ENCODE measurements at places on chromosomes 12 and 14.

- DNase-seq: no peak
Measured at GRCh38 chr12:4540170-4540569, 1.5 kb downstream of the RAD51AP1 start.

- no peak for DNase-seq
Measured at GRCh38 chr12:10363914-10364814, 25.7 kb downstream of the KLRK1 start.

- DNase-seq: no peak
Measured at GRCh38 chr14:71354801-71355200, 447.5 kb downstream of the PCNX1 start.

- DNase-seq: no peak
Measured at GRCh38 chr12:76922866-76923265, 44.0 kb upstream of the CSRP2 start.

- no peak for DNase-seq
Measured at GRCh38 chr14:64260418-64260817, 33.8 kb downstream of the ESR2 start.

- no peak for DNase-seq
Measured at GRCh38 chr12:94557746-94558295, 92.5 kb downstream of the TMCC3 start.

DNA sequence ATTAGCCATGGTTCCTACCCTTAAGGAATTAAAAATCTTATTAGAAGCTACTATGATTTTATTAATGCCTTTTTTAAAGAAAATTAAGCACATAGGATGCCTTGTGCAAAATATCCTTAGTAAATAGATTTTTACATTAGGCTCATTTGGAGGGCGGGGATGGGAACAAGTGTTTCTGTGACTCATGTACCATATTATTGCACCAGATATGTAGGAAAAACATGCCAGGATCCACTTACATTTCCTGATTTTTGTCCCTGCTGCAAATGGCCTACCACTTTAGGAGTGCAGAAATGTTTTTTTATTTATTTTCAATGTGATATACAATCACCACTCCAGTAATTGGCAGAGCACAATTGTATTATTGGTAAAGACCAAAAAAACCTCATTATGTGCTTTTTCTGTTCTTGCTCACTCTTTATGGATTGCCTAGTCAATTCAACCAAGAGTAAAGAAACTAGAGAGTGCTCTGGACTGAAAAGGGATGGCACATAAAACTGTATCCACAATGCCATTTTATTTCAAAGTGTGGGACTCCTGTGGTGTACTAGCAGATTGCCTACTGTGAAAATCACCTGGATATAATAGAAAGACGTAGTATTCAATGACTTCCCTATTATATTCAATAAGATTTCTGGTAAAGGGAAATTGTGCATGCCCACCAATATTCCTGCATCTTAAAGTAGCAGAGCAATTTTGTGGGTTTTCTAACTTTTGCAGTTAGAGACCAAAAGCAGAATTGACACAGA lies 86.9 kb downstream of the ANO6 start:
- DNase-seq: no peak

- no peak for DNase-seq
Measured at GRCh38 chr14:78399316-78399889, 229.2 kb downstream of the NRXN3 start.

DNA sequence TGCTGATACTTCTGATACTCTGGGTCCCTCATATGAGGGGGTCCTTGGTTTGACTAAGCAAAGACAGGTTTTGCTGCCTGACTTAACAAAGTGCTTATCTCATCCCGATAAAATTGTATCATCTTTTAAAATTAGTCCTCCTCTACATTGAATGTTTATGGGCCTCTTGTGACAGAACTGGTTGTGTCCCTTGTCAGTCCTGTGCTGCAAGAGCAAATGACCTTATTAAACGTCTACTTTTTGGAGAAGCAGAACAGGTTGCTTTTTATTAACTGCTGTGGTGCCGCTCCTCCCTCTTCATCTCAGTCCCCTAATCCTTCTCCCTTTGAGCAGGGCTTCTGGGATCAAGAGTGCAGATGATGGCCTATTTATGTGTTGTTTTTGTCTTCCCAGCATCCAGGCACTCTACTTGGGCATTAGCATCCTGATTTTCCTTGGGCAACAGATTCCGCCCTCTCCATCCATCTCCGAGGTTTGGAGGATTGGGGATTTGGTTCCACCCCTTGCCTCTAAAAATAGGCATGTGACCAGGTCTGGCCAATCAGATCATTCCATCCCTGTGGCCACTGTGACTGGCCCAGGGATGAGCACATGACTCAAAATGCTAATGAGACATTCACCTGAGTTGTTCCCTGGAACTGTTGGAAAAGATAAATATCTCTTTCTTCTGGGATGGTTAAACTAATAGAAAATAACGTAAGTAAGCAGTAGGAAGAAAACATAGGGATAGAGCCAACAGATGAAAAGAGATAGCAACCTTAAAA lies 2.9 kb upstream of the DENR start:
- DNase-seq: peak; percentile 85

DNA sequence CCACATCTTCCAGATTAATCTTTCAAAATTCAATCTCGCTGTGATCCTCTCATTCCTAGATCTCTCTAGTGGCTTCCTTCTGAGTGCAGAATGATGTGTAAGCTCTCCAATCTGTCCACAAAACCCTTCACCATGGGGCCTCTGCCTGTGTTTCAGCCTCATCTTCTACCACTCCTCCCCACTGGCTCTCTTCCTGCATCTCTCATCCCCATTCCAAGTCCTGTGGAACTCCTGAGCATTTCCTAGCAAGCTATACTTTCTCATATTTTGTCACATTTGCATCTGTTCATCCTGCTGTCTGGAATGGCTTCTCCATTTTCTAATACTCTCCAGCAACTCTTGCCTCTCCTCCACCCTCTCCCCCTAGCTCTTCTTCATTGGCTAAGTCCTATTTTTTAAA lies 242.0 kb upstream of the DAAM1 start:
- DNase-seq: no peak

DNA sequence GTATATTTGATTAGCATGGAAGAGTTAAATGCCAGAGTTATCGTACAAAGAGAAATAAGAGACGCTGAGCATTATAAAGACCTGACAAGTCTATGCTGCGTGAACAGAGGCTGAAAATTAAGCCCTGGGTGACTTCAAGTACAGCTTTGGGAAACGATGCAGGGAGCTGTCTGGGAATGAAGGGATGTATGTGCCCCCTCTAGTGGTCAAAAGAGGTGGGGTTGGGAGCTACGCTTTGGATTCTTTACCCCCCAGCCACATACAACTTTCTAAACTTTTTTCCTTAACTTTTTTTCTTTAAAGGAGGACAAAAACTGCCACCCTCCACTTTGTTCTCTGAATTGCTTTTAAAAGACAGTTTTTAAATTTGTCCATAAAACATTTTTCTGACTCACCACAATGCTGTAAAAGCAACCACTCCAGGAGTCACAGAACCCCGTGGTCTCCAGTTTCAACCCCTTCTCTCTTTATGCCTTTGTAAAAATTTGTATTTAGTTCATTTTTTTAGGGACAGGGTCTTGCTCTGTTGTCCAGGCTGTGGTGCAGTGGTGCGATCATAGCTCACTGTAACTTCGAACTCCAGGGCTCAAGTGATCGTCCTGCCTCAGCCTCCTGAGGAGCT lies 59.4 kb downstream of the ZNF664 start:
- peak; percentile 75 for DNase-seq

GRCh38 chr14:32028599-32028998 lies 48.5 kb upstream of the ARHGAP5 start:
- DNase-seq: no peak

DNA sequence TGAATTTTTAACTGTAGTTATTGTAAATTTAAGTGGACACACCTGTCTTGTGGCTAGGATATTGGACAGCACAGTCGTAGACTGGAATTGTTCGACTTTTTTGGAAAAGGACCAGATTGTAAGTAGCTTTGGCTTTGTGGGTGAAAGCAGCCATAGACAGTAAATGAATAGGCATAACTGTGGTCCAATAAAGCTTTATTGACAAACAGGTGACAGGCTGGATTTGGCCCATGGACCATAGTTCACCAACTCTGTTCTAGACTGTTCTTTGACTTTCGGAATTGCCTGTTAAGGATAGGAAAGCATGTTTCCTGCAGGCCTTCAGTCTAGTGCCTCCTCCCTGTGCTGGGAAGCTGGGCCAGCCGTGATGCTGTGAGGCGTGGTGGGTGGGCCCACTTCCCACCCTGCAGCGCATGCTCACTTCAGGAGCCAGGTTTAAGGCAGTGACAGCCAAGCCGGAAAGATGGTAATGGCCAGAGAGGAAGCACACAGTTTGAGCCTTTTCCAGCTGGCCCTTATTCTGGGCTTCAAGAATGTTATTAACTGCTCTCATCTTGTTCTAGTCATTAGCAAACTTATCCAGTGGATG lies 51.8 kb downstream of the PPP2R5C start:
- no peak for DNase-seq

DNA sequence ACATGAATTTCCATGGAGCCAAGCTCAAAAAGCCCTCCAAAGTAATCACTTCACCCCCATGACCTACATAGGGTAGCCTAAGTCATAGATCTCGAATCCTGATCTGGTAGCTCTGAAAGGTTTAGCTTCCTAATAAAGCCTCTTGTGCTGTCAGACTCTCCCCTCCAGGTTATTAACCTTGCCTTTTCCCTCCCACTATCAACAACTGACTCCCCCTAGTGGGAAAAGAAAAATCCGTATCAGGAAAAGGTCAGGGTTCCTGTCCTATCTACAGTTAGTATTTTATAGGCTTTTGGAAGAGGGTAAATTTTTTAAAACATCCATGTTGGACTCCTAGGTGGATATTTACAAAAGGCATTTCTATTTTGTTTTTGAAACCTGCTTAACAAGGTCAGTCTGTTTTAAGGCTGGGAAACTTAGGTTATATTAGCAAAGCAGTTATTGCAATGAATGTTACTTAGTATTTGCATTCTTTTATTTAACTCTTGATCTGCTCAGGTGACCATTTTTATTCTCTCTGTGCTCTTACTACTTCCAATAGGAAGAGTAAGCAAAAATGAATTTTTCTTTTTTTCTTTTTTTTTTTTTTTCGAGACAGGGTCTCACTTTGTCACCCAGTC lies 8.0 kb downstream of the YY1 start:
- DNase-seq: peak; percentile 65

- DNase-seq: no peak
Measured at GRCh38 chr14:90062127-90062794, 467 bp downstream of the KCNK13 start.

- no peak for DNase-seq
Measured at GRCh38 chr14:24251880-24252288, 9.5 kb upstream of the TINF2 start.

- no peak for DNase-seq
Measured at GRCh38 chr14:92997343-92998061, 74.6 kb downstream of the CHGA start.

DNA sequence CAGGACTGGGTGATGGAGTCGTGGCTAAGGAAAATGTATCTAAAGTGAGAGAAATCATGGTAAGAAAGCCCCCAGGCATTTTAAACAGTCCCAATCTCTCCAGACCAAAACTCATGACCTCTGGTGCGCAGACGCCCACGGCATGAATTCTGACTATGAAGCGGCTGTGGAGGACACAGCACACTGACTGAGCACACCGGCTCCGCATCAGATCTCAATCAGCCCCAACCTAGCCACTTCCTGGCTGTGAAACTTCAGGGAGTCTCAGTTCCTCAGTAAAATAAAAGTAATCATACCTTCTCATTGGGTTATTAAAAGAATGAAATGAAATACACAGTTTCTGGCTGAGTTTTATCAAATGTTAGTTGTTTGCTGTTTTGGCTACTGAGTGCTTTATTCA lies 38.7 kb downstream of the SETD3 start:
- no peak for DNase-seq

DNA sequence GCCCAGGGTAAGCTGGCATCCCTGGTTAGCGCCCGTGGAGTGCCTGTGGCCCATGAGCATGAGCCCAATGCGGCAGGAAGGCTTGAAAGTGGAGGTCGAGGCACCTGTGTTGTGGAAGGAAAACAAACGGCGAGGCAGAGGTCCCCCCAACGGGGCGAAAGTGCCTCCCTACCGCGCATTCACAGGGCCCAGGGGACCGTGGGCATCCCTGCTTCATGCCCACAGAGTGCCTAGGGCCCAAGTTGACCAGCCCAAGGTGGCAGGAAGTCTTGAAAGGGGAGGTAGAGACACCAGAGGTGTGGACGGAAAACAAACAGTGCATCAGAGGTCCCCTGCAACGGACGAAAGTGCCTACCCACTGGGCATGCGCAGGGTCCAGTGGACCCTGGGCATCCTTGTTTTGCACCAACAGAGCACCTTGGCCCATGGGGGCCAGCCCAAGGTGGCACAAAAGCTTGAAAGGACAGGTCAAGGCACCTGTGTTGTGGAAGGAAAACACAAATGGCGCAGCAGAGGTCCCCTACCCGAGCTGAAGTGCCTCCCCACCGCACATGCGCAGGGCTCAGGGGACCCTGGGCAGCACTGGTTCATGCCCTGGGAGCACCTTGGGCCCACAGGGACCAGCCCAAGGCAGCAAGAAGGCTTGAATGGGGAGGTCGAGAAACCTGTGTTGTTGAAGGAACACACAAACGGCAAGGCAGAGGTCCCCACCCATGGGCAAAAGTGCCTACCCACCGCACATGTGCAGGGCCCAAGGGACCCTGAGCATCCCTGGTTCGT lies 377.5 kb downstream of the ALG10 start:
- peak; percentile 0 for DNase-seq

GRCh38 chr14:51396222-51396815 lies 156.3 kb downstream of the TMX1 start:
- no peak for DNase-seq

GRCh38 chr12:42565633-42566032 lies 23.9 kb downstream of the PRICKLE1 start:
- no peak for DNase-seq

- DNase-seq: no peak
Measured at GRCh38 chr12:64669270-64669842, 59.1 kb downstream of the RASSF3 start.

GRCh38 chr14:34177466-34177865 lies 226.6 kb upstream of the EGLN3 start:
- DNase-seq: no peak

- peak; percentile 55 for DNase-seq
Measured at GRCh38 chr12:118714051-118714460, 267.3 kb upstream of the SRRM4 start.

- no peak for DNase-seq
Measured at GRCh38 chr12:57759360-57759980, 4.6 kb downstream of the MARCHF9 start.

DNA sequence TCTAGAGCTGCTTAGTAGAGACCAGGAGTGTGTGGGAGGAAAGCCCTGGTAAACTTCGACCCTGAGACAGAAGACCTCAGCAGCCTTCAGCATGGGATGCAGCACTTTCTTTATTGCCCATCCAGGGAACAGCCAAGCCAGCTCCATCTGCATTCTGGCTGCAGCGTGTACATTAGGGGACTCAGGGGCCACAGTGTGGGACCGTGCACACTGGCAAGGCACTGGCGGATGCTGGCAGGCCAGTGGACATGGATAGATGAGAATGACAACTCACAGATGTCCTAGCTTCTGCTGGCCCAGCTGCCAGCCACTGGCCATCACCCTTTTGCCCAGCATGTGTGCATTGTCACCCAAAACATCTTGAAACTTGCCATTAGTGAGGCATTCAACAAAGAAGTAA lies 12.5 kb downstream of the PLD4 start:
- no peak for DNase-seq

Measured in HEK293T (cell line).